Hematopoietic multipotent progenitor cell treated with erythropoietin and hydrocortisone succinate and interleukin-3 and kit ligand, for 8 days (in vitro differentiated cells): ENCODE measurements at places on chromosomes 7 and 10.

DNA sequence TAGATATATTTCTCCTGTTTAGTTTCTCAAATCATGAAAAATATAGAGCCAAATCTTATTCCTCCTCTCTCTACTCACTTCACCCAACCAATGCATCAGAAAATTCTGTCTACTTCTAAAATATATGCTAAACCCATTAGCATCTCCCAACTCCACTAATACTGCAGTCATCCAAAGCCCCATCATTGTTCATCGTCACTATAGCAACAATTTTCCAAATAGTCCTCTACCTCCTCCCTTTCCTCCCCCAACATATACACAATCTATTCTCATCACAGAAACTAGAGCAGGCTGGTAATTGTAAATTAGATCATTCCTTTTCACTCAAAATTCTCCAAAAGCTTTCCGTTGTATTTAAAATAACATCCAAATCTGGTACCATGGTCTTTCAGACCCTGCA, 38.4 kb upstream of the C10orf120 start:
- no peak for DNase-seq

DNA sequence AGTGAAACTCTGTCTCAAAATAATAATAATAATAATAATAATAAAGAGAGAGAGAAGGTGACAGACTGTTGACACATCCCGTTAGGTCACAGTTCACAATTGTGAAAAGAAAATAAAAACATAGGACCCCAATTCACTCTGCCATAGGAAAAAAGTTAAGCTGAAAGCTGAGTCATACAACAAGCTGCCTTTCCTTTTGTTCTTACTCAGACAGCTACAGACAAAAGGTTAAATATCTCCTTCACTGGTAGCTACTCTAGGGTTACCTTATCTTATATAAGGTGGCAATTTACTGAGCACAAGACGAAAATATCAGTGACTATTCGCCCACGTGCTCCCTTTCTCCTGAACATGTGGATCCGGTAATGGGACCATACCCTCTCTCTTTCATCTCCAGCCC, 17.5 kb downstream of the TUBAL3 start:
- no peak for DNase-seq

GRCh38 chr10:102578782-102579181, 65.5 kb upstream of the TRIM8 start:
- DNase-seq, result no peak

DNA sequence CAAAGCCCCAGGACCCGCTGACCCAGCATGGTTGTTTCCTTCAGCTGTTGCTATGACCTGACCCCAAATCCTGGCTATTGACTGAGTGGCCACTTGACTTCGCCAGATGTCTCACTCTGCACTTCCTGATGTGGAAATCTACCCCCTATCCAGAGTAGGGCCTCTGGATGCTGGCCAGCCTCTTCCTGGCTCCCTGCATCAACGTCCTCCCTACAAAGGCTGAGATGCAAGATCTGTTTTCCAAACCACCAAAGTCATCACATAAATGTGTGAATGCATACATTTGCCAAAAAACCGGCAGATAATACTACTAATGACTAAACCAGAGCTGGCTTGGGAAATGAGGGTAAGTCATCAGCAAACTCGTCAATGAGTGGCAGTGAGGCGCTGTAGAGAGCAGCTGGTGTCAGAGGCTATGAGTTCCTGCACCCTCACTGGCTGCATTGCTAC, 70.4 kb downstream of the PYROXD2 start:
- DNase-seq, result no peak

DNA sequence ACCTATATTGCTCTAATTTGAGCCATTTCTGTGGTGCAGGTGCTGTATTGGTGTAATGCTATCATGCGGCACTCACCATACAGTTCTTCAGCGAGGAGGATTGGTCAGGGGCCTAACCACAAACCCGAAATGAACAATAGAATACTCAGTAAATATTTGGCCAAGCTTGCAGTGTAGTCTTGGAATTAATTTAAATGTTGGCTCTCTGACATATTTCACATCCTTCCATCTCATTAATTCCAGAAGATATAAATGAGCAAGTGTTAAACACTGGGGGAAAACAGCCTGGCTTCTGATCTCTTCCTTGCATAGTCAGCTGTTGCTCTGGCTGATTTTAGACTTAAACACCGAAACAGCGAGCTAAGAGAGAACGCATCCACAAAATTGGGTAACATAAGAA, 663.1 kb upstream of the GHITM start:
- no peak for DNase-seq

DNA sequence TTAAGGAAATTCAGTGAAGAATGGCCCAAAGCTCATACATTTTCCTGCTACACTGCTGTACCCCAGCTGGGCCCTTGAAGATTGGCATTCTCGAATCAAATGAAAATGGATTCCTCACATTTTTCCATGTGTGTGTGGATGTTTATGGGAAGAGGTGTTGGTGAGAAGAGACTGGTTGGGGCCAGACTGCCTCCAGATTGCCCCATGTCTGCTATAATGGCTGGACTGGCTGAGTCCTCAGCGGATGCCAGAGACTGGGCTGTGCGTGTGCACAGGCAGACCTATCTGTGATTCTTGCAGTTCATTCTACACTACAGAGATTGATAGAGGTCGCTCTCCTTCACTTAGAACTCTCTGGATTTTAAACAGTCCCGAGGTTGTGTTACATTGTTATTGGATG, 183.6 kb upstream of the GDF10 start:
- DNase-seq, result no peak

DNA sequence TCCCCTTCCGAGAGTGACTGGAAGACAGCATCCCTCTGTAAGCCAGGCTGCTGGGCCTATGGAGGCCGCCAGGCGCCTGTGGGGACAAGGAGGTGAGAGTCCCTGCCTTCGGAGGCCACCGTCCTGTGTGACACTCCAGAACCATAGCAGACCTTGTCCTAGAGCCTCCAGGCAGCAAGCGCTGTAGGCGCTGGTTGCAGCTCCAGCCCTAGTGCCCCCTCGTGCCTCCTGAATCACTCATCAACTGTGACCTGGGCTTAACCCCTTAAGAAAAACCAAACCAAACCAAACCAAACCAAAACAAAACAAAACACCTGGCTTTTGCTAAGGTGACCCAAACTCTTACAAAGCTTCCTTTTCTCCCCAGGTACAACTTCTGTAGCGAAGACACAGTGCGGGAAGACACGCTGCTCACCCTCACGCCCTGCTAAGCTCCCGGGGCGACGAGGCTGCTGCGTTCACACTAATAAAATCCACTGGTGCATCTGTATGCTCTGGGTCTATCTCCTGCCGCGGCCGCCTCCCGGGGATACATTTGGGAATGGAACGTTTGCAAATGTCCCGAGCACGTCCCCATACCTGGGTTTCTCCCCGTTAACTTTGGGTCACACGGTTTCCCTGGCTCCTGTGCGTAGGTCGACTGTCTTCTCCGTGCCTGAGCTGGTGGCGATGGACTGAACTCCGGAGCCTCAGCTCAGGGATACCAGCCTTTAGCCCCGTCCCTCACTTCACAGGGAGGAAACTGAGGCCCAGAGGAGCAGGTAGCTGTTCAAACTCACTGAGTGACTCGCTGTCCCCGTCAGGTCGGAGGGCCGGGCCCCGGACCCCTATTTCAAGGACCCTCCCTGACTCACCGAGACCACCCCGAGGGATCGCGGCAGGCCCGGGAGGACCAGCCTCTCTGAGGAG, 11.8 kb upstream of the PNLIPRP2 start:
- no peak for DNase-seq

GRCh38 chr10:71259282-71259681, 46.9 kb downstream of the UNC5B start:
- DNase-seq, result no peak

DNA sequence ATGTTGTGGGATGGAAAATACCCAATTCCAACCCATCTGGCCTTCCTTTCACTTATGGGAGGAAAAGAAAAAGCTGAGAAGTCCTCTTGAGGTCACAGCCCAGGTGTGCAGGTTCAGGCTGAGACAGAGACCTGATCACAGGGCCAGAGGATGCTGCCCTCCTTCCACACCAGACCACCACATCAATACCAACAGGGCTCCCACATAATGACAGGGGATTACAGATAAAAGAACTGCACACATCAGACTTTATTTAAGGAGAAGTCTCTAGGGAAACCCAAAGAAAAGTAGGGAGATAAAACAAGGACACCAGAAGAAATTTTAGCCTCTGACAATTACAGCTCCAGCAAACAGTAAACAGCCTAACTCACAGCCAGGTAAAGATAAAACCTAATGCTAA, 548.4 kb downstream of the PTPRN2 start:
- DNase-seq, result no peak

DNA sequence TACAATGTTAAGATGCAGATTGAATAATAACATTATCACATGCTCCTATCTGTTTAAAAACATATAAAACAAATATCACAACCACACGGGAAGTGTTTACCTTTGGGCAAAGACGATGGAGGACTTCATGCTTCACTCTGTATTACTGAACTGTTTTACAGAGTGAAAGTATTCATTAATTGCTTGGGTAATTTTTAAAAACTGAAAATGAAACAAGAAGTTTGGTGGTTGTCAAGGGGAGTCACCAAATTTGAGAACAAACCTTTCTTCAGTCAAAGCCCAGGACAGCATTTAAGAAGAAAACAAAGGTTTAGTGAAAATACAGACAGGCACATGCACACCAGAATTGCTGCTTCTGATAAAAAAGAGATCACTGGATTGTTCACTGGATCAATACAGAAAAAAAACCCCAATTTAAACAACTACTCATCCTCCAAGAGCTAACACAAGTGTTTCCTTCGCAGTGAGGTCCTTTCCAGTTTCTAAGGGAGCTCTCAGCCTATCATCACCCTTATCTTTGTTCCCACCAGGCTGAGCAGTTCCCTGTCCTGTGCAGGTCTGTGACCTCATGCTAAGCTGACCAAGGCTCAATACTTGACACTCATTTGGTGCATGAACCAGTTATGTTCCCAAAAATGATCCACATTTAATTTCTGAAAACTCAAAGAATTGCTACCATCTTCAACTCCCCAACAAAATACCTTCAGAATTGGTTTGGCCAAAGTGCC, 8.8 kb downstream of the PARP12 start:
- DNase-seq, result peak; percentile 26

- no peak for DNase-seq
Measured at GRCh38 chr10:30048768-30049517, 10.4 kb downstream of the JCAD start.

GRCh38 chr10:18097524-18097923, 42.7 kb upstream of the CACNB2 start:
- DNase-seq, result no peak

- no peak for DNase-seq
Measured at GRCh38 chr10:62473241-62473640, 99.1 kb downstream of the ZNF365 start.

DNA sequence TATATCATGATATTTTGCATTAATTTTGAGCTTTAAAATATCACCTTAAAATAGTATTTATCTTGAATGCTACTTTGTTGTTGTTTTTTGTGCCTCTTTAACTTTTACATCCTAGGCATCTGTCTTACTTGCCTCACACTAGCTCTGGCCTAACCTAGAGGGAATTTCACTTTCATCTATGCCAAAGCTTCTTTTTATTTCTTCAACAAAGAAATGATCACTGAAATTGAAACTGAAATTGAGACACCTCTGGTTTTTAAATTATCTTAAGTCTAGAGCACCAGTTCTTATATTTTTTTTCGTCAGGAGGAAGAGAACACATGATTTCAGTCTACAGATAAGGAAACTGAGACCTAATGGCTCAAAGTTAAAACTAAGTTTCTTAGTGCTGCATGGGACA, 3.5 kb upstream of the SCIN start:
- no peak for DNase-seq

DNA sequence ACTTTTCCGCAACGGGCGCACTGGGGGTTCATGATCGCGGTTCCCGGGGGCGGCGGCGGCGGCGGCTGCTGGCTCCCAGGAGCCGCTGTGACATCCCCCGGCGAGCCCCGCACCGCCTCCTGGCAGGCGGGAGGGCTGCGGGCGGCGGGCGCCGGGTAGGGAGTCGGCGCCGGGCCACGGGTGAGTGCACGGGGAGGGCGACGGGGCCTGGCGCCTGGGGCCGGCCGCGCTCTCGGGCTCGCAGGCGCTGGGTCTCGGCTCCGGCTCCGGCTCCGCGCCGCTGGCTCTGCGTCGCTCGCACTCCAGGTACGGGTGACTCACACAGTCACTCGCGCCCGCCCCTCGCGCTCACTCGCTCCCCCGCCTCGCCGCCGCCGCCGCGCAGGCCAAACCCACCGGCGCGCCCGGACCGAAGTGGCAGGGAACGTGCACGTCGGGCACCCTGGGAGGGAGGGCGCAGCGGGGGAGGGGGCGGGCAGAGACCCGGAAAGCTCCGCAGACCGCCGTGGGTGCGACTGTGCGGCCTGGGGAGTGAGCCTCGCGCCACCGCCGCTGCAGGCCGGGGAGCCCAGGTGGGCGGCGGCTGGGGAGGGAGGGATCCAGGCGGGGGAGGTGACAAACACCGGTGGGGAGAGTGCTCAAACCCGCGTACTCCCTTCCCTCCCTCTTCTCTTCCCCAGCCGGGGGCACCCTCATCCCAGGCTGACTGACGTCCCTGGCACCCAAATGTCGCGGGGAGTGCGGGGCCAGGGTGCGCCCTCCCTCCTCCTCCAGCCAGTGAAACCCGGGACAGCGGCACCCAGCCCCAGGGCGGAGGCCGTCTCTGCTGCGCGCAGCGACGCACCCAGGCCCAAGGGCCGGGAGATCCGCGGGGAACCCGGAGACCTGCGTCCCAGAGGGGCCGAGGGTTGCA, 276.9 kb upstream of the NEBL start:
- DNase-seq, result no peak

GRCh38 chr7:16685535-16685934, 39.6 kb downstream of the BZW2 start:
- DNase-seq, result no peak

DNA sequence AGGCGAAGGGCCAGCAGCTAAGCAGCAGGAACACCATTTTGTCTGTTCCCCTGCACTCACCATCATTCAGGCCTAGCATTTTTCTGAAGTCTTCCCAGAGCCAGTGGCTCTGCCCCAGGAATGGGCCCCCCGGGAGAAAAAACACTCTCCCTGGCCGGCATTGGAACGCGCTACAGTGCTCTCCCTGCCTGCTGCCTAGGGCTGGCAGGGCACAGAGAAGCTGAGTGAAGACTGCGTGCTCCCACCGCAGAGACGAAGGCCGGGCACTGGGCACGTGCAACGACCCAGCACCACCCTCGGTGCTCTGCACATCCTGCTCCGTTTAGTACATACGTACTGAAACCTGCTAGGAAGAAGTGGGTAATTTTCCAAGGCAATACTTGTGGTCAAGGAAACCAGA, 34.4 kb downstream of the HSPA12A start:
- no peak for DNase-seq

- no peak for DNase-seq
Measured at GRCh38 chr7:34842782-34843181, 184.8 kb downstream of the NPSR1 start.

GRCh38 chr10:45380903-45381620, 7.0 kb downstream of the ALOX5 start:
- DNase-seq, result no peak

DNA sequence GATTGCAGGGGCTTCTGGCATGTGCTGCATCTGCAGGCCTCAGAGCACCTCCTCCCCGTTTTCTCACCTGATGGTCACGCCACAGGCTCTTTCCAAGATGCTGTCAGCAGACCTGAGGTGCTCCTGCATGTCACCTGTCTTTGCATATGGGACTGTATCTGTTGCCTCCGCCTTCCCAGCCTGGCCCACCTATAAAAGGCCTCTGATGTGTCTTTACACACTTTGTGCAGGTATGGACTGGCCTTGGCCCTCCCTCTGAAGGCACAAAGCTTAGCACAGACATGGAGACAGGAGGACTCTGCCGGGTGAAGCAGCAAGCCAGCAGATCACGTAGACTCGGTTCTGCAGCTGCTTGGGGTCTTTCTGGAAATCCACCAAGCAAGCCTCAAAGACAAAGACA, 220.9 kb upstream of the PPP2R2D start:
- no peak for DNase-seq

- DNase-seq, result no peak
Measured at GRCh38 chr7:43502941-43503340, 80.0 kb upstream of the STK17A start.
